ENCODE measurements at places on chromosomes 13 and 19.

GRCh38 chr13:26184791-26185250 lies 37.3 kb downstream of the RNF6 start:
- DNase-seq: peak; percentile 49

DNA sequence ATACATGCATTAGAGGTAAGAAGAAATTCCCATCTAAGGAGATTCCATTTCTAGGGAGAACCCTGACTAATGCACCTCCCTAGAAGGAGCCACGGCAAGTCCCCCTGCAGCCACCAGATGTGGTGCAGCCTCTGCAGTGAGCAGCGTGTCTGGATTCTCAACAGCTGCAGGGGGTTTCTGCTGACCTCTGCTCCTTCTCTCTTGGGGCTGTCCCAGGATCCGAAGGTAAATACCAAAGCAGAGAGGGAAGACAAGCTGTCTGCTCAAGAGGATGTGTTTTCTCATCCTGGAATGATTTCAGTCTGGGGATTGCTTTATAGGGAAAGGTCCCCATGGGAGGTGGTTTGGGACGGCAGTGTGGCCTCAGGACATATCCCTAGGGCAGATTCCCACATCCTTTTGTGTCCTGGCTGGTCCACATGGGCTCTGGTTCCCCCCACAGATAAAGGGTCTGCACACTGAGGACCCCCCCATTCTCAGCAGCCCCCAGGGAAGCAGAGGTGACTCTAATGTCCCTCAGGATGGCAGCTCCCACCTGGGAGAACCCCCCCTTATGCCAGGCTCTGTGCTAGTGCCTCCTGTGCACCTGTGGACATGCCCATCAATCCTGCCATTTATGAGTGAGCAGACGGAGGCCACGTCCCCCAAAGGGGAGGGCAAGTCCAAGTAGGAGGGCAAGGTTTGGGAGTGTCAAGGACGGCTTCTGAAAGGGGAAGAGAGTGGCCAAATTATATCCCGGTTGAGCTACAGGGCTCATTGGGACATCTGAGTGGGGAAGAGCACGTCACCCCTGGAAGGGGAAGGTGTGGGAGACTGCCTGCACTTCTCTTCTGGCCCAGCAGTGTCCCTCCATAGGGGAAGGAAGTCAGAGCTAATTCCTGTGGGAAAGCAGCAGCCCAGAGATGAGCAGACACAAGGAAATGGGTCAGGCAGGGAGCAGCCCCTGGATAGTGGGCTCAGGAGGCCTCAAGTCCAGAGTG lies 10.2 kb upstream of the OR10H5 start:
- no peak for DNase-seq

DNA sequence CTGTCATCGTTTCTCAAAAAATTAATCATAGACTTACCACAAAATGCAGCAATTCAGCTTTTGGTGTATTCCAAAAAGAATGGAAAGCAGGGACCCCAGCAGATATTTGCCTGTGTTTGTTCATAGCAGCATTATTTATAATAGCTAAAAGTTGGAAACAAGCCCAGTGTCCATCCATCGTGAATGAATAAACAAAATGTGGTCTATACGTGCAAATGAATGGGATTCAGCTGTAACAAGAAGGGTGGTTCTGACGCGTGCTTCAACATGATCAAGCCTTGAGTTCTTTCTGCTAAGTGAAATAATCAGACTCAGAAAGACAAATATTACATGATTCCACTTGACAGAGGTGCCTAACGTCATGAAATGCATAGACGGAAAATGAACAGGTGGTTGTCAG lies 36.4 kb downstream of the PSG11 start:
- no peak for DNase-seq

- no peak for DNase-seq
Observed at GRCh38 chr13:31591642-31592233, 147.6 kb upstream of the RXFP2 start.

DNA sequence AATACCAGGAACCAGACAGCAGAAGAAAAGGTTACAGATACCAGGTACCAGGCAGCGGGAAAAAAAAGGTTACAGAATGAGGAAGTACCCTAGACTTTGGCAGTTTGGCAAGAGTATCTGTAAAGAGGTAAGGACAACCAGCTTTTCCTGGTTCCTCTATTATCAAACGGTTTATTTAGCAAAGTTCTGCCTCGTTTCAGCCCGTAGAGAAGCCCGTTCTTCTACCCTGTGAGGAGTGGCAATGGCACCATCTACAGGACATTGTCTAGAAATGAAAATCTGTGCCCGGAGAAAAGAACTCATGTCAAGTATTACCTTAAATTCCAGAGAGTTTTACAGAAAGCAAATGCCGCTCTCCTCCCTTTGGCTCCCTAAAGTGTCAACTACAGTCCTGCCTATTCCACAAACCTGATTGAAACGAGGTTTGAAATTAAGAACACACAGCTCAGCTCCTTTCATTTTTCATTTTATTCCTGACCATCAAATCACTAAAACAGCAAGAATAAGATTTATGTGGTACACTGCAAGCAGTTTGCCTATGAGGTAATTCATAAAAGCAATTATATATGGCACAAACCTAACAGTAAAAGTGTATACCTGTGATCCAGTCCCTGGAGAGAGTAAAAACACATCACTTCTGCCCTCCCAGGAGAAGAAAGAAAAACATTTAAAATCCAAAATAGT lies 226.3 kb downstream of the SLC7A1 start:
- DNase-seq: no peak

DNA sequence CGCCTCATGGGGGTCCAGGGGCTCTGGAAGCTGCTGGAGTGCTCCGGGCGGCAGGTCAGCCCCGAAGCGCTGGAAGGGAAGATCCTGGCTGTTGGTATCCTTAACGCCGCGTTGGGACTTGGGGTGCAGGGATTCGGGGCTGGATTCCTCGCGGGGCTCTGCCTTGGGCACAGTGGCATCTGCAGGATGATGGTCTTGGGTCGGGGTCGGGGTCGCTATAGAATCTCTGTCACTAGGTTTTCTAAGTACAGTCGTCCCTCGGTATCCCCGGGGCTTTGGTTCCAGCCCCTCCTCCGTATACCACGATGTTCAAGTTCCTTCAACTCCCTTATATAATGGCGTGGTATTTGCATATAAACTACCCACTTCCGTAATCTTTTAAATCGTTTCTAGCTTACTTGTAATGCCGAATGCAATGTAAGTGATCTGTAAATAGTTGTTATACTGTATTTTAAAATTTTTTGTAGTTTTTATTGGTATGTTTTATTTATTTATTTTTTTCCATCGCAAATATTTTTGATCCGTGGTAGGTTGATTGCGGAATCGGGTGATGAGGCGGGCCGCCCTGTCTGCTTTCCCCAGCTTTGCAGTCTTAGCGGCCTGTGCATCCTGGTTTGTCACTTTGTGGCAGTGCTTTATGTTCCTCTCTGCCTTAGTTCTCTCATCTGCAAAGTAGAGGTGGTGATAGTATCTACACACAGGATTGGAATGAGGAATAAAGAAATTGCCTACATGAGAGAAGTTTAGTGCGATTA lies 606 bp downstream of the ERCC5 start:
- DNase-seq: peak; percentile 26

DNA sequence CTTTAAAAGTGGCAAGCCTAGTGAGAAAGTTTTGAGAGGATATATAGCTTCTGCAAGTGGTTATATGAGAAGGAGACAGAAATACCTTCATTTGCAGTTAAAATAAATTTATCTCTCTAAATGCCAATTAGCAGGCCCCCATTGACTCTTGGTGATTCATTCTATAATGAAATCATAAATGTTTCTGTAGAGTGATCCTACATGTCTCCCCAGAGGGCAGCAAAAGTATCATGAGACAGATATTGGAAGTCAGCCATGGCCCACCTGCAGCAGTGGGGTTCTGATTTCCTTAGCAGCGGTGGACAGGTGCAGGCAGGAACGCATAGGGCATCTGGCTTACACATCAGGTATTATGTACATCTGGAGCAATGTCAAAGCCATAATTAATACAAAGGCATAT lies 385.4 kb upstream of the SLC10A2 start:
- no peak for DNase-seq

- peak; percentile 60 for DNase-seq
Observed at GRCh38 chr19:13154241-13154778, 4.1 kb downstream of the IER2 start.

DNA sequence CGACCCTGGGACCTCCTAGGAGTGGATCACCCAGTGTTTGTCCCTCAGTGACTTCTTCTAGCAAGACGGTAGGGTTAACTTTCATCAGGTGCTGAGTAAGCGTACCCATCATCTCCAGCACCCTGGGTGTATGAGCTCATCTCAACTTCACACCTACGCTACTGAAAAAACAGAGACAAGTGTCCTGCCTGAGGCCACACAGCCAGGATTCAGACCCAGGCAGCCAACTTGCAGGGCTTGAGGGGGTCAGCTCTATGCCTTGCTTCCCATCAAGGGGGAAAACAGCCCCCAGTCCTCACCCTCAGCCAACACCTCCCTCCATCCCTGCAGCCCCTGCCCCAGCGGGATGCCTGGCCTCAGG lies 4.6 kb downstream of the TLE2 start:
- no peak for DNase-seq

- no peak for DNase-seq
Observed at GRCh38 chr19:43450545-43450997, 14.8 kb downstream of the LYPD3 start.

DNA sequence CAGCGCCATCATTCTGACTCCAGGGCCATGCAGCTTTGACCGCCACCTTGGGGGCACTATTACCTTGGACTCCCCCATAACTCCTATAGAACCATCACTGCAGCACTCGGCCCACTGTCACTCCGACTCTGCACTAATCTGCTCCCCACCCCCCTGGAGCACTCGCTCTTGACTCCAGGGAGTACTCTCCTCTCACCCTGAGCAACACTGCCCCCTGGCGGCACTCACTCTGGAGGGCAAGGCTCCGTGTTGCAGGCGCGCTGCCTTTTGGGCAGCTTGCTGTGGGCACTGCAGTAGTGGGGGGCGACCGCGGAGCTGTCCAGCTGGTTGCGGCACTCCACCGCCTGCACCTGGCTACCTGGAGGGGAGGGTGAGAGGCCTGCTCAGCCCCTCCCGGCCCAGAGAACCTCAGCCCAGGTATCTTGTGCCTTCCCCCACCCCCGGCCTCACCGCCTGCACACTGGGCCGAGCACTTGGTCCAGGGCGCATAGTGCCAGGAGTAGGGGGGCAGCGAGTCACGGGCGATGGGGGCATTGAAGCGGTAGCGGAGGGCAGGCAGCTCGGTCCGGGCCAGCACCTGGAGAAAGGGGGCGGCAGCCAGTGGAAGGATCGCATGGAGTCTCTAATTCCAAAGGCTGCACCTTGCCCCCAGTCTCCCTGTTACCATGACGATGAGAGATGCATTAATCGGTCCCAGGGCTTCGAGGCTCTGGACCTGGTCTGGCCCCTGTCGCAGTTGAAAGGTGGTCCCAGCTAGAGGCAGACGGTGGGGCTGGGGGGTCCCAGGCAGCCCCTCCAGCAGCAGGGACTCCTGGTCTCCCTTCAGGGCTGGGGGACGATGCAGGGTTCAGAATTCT lies 8.9 kb upstream of the MYO1F start:
- peak; percentile 64 for DNase-seq

- DNase-seq: no peak
Observed at GRCh38 chr19:33348301-33349010, 25.1 kb upstream of the CEBPG start.

DNA sequence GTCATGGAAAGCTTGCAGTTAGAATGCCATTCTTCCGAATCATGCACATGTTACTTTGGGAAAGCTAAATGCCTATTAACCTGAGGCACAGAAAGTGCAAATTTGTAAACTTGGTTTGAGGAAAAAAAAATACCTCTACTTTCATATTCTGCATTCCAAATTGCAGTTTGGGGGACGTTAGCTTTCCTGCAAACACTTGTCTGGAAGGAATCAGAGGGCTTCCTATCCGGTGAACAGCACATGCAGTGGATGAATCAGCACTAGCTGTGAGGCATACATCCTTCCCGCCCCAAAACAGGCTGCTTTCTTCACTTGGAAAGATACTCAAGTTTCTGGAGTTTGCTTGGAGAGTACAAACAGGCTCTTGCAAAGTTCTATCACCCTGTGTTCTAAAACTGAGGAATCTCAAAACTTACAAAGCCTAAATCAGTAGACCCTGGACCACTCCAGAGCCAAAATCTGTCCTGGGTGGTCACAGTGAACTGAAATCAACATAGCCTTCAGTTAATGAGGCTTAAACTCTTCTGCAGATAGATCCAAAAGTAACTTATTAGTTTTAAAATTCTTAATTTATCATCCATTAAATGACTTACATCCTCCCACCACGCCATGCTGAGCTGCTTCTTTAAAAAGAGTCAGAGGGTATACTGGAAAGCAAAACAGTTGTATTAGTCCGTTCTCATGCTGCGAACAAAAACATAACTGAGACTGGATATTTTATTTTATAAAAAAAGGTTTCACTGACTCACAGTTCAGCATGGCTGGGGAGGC lies 802.3 kb upstream of the ARGLU1 start:
- no peak for DNase-seq

- no peak for DNase-seq
Observed at GRCh38 chr13:107518292-107518691, 697.0 kb downstream of the LIG4 start.

GRCh38 chr13:84649853-84650252 lies 767.6 kb upstream of the SLITRK1 start:
- no peak for DNase-seq

GRCh38 chr13:36344173-36344572 lies 2.0 kb downstream of the SPART start:
- no peak for DNase-seq

DNA sequence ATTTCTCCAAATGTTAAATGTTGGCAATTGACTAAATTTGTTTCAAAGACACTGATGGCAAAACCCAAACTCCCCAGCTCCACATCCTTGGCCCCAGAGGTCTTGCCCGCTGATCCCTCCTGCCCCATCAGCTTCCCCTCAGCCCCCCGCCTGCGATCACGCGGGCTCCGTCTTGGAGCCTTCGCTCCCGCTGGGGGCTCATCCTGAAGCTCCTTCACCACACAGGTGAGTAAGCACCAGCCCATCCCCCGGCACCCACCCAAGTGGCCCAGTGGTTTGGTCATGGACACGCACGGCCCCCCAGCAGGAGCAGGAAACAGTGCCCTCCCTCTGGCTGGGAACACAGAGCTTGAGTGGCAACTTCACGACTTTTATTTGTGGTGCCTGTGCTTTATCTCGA lies 14.9 kb downstream of the EPS8L1 start:
- DNase-seq: no peak

DNA sequence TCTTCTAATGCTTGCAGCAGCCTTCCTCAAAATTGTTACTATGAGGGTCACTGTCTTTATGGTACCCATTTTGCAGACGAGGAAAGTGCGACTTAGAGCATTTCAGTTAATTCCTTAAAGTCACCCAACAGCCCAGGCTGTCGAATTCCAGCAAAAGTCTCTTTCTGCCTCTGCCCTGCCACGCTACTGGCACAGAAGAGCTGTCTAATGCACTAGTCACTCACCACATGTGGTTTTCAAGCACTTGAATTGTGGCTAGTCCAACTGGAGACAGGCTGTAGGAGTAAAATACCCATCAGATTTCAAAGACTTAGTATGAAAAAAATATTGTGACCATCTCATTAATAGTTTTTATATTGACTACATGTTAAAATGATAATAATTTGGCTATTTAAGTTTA lies 1.7 kb downstream of the FPR1 start:
- no peak for DNase-seq
